ENCODE measurements at places on chromosomes 16 and 17.
A peak's percentile ranks its signal among the peaks of the same experiment; 100 is the strongest.

DNA sequence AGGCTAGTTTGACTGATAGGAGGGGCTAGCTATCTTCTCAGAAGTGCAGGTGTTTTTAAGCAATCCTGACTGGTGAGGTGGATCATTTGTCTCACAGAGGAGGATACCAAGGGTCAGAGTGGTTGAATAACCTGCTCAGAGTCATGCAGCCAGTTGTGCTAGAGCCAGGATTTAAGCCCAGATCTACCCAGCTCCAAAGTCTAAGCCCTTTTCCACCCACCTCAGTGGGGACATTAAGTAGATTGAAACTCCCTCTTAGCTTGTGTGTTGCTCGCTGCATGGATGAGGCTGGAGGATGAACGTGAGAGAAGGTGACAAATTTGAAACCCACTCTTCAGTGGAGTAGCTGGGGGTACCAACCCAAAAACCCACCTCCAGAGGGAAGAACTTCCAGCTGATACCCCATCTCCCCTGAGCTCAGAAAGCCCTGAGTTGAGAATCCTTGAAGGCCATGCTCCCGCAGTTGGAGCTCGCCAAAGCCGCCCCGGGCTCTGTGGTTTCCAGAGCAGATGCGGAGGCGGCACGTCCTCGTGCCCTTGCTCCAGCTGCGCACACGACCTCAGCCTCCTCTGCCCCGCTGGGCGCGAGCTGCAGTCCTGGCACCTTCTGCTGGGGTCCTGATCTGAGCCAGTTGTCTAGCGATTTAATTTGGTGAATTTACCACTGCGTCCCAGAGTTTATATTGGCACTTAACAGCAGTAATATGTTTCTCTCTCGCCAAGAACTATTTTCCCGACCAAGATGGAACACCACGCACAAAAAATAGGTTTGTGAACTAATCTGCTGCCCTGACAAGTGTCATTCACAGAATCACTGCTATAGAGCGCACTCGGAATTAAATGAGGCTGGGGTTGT is 159.5 kb downstream of the CCDC182 start:
- no peak for DNase-seq

DNA sequence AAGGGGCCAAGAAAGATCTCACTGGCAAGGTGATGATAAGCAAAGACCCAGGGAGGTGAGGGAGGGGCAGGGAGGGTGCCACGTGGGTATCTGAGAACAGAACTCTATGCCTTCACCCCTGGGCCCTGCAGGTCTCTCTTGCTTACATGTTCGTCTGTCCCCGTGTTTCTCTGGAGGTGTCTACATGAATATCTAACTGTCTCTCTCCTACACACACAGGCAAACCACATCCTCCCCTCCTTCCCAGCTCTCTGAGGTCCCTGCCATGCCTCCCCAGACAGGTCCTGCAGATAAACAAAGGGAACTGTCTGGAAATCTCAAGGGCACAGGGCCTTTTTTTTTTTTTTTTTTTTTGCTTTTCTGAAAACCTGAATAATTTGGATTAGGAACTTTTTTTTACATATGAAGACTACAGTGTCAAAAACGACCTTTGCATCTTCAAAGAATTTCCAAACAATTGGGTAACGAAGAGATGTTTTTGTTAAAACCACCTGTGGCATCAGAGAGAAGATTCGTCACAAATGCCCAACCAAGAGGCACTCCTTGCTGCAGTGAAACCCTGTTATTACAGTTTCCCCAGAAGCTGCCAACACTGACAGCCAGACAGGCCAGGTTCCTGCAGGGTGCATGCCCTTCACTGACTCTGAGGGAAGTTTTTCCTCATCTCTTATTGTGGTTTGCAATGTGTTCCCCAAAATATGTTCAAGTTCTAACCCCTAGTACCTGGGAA is 17.8 kb downstream of the PLLP start:
- DNase-seq, result peak; percentile 23

DNA sequence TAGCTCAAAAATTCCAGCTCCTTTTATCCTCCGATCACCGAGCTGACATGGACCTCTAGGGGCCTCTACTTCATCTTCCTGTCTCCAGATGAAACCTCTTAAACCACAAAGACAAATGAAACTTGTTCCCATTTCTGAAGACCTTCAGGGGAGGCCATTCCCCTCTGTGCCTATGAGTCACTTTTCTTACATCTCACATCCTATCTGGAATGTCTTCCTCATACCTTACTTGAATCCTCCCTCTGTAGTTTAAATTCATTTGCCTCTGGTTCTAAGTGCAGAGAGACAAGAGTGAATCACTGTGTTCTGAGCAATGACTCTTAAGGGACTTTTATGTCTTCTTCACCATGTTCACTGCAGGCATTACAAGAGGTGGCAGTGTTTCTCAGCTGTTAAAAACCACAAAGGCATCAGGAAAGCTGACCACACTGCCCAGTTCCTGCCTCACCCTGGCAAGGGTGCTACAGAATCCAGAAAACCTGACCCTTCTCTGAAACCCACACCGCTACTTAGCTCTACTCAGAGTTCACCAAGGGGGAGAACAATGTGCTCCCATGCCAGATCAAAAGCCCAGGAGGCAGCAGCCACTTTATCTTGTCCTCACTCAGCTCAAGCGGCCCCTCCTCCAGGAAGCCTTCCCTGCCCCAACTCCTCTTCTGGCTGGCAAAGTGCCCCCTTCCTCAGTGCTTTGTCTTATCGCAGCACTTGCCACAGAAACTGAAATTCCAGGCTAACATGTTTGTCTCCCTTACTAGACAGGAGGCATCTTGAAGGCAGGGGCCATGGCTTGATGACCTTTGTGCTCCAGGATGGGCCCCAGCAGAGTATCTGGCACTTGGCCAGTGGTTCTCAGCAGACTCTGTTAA is 6.4 kb downstream of the CUEDC1 start:
- DNase-seq, result peak; percentile 24

- no peak for DNase-seq
These were observed 31.0 kb upstream of the BHLHA9 start for GRCh38 chr17:1239210-1239609.

- DNase-seq, result no peak
These were observed 34.0 kb upstream of the ADAMTS18 start for GRCh38 chr16:77468831-77469230.

GRCh38 chr16:67179421-67180080 is 4.2 kb downstream of the MATCAP1 start:
- DNase-seq, result no peak

DNA sequence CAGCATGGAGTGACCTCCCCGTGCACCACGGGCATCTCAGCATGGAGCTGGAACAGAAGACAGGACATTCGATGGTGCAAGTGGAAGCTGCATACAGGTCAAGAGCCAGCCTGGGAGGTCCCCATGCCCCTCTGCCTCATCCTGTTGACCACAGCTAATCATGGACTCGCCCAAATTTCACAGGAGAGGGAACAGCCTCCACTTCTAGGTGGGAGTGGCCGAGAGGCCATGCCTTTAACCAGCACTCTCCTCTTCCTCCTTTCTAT is 3.8 kb upstream of the SLC47A2 start:
- DNase-seq, result no peak

- DNase-seq, result no peak
These were observed 183.5 kb downstream of the KCNJ2 start for GRCh38 chr17:70352834-70353233.

DNA sequence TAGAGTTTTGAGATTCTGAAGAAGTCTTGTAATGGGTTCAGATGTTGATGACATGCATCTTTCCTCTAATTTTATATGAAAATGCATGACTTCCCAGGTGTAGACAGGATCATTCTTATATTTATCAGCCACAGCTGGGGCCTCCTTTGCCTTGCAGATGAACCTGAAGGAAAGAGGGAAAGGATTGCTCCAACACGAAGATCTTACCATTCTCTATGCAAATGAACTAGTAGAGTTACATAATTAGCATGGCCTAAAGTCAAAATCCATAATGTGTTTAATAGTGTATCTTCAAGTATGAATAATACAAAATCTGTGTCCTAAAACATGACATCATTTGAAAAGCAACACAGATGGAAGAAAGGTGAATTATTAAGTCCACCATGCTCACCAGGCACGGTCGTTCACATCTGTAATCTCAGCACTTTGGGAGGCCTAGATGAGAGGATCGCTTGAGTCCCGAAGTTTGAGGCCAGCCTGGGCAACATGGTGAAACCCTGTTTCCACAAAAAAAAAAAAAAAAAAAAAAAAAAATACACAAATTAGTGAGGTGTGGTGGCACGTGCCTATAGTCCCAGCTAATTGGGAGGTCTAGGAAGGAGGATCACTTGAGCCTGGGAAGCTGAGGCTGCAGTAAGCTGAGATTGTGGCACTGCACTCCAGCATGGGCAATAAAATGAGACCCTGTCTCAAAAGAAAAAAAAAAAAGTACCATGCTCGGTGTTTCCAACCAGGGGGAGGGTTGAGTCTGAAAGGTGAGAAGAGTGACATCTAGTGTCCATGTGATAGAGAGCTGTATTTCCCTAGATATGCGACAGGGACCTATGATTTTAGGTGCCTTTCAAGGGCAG is 6.3 kb downstream of the VWA3A start:
- peak; percentile 58 for DNase-seq

- DNase-seq, result peak; percentile 66
These were observed 3.8 kb upstream of the WIPI1 start for GRCh38 chr17:68461122-68461539.

DNA sequence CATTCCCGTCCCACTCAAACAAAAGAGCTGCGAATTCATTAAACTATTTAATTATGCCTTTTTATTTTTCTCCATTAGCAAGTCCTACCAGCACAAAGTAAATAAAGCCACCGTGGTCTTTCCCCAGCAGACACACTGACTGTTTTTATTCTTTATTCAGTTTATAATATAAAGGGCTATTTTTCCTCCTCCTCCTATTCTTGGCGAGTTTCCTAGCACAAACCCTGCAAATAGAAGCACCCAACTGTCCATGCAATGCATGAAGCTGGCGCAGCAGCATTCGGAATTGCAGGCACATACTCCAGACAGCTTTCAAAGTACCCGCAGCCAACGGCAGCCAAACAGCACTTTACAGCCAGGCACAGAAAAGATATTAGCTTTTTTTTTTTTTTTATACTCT is 583.4 kb upstream of the PSMD7 start:
- no peak for DNase-seq

DNA sequence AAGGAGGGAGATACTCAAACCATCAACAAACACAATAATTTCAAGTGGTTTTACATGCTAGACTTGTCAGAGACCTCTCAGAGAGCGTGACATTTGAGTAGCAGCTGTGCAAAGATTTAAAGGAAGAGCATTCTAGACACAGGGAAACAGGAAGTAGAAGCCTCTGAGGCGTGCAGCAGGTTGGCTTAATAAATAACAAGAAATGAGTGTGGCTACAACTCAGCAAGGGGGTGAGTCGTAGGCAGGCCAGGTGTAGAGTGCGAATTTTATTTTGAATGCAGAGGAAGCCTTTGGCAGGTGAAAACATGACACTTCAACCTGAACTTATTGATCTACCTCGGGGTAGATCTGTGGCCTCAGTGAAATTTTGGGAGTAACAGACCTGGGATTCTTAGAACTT is 73.2 kb upstream of the MRTFB start:
- DNase-seq, result no peak
